ENCODE measurements at places on chromosomes 3 and 15. TPM values are rescaled to one million over a fixed set of nuclear protein-coding genes. Genes with fewer than 3 reads are reported as not detected.
A peak's percentile ranks its signal among the peaks of the same experiment; 100 is the strongest.

- DNase-seq: no peak
Measured at GRCh38 chr3:138747225-138747624, 87.5 kb downstream of the PIK3CB start.

DNA sequence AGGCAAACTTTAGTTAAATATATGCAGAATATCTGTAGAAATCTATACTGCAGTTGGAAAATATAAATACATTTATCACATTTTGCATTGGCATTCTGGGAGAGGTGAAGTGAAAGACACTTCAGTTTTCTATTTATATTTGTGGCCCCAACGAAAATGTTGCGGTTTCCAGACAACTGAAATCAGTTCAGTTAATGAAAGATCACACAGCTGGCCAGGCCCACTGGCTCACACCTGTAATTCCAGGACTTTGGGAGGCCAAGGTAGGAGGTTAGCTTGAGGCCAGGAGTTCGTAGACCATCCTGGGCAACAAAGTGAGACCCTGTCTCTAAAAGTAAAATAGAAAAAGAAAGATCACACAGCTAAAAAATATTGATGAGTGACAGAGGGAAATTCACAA lies 11.9 kb upstream of the CLASP2 start:
- no peak for DNase-seq

DNA sequence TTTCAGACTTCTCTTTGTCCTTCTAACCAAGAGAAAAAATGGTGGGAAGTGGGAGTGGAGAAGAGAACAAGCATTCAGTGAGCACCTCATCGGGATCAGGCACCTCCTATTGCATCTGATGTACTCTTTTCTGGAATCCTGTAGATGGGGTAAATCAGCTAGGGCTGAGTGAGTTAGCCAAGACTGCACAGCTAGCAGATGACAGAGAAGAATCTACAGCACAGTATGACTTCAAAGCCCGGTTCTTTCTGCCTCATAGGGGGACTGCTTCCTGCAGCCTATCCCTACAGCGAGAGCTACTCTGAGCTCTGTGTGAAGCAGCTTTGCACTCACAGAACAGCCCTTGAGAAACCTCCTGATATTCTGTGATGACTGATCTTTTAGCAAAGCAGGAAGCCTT lies 275.2 kb upstream of the MEIS2 start:
- DNase-seq: no peak

DNA sequence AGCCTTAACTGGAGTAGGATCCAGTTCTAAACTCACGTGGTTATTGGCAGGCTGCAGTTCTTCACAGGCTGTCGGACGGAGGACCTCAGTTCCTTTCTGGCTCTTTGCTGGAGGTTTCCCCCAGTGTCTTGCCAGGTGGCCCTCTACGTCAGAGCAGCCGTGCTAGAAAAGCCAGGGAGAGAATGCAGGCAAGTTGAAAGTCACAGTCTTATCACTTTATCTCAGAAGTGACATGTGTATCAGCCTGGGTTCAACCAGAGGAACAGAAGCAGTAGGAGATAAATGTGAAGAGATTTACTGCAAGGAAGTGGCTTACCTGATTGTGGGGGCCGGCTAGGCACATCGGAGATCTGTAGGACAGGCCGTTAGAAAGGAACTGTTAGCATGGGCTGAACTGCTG lies 125.3 kb upstream of the BNIP2 start:
- no peak for DNase-seq

- DNase-seq: no peak
Measured at GRCh38 chr15:75530169-75530568, 48.9 kb downstream of the PTPN9 start.

- no peak for DNase-seq
Measured at GRCh38 chr3:186869253-186870100, 27.0 kb downstream of the ADIPOQ start.

GRCh38 chr3:38636464-38636863 lies 13.0 kb downstream of the SCN5A start:
- peak; percentile 45 for DNase-seq

Gene TLR9
- total RNA-seq: not detected

Gene CCDC13
- total RNA-seq: not detected

Gene OR4M2
- total RNA-seq: not detected

Gene POLQ
- 15.4 TPM for total RNA-seq

Measured in H9 (cell line).